ENCODE measurements at places on chromosomes 4 and X.
A peak's percentile ranks its signal among the peaks of the same experiment; 100 is the strongest.

DNA sequence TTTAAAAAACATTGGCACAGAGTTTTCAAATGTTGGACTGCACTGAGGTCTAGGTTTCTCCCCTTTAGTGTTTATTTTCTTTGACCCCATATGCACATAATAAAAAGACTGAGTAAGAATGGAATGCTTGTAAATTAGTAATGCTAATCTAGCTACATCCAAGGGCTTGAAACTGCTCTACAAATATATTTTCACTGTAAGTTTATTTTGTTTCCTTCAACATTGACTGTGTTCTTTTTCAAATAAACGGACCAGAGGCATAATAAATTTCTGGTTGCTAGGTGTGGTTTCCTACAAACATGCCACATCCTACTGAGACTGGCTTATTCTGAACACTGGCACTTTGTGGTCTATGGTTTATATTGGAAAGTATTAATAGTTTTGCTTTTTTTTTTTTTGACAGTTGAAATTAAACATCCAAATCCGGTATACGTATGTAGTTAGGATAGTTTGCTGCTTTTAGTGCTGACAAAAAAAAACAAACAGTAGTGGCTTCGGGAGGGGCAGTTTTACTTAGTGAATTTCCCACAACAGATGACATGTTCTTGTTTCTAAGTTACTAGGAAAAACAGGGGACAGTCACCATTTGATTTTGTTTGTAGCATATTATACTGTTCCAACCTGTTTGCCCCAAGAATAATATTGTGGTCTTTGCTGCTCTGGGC is 13.2 kb downstream of the CA5B start:
- no peak for DNase-seq

DNA sequence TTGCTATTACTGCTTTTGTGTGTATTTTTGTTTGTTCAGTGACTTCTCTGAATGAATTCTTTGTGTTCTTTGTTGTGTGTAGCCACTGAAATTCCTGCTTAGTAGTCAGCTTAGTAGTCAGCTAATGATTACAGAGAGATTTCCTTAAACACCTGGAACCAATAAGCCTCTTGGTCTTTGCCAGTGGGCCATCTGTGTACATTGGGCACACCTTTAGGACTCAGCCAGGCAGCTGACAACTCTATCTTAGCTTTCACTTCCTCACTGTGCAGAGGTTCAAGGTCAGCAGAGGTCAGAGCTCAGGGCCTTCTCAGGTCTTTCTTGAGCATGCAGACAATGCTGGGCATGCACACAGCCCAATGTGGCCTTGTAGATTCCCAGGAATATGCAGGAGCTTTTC is 59.3 kb downstream of the RWDD4 start:
- no peak for DNase-seq

DNA sequence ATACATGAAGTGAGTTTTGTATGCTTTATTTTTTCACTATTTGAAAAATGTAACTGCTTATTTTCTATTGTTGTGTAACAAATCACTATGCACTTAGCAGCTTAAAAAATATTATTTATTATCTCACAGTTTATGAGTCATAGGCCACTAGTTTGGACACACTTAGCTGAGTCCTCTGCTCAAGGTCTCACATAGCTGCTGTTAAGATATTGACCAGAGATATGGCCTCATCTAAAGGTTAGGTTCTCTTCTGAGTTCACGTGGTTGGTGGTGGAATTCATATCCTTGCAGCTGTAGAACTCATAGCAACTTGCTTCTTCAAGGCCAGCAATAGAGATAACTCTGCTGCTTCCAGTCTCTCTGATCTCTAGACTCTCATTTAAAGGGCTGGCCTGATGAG is 534.4 kb downstream of the SPRY1 start:
- DNase-seq = peak; percentile 3

DNA sequence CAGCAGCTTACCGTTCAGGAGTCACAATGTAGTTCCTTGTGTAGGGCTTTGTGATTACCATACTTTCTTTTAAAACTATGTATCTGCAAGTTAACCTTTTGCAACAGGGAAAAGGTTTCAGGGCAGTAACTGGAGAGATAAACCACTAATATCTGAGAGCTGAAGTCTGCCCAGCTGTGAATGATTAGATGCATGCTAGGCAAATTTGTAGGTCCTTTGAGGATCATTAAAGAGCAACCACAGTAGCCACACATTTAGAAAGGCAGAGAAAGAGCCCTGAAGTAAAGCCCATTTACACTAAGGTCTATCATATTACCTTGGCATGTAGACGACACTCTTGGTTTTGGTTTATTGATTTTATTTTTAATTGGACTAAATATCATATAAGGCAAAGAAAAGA is 60.0 kb downstream of the ATP8A1 start:
- no peak for DNase-seq

DNA sequence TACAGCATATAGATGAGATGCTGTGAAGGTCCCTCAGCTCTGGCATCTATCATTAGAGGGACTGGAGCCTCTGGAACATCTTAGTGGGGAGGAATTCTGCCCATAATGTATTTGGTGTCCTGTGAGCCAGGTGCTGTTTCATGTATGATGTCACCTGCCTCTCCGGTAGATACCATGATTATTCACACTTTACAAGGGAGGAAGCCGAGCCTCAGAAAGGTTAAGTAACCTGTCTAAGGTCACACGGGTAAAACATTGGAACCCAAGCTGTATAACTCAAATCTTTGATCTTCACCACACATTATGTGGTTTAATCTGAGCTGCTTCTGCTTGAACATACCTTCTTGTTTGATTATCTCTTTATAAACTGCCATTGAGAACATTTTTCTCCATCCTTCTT is 442.8 kb downstream of the BCOR start:
- DNase-seq = no peak

DNA sequence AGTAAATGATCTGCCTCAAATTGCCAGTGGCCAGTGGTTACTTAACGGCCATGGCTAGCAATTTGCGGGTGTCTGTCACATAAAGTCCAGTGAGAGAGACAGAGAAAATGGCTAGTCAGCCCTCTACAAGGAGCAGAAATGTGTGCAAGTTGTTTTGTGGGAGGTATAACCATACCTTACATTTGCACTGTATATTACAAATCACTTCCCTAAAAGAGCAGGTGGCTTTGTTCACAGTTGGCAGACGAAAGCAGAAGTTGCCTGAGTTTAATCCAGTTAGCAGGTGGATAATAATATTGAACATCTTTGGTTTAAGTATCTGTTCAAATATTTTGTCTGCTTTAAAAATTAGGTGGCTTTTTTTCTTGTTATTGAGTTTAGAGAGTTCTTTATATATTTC is 15.6 kb downstream of the SRPX start:
- no peak for DNase-seq

GRCh38 chrX:7378406-7378805 is 230.5 kb upstream of the PUDP start:
- DNase-seq = no peak

- peak; percentile 58 for DNase-seq
These were observed 1240.7 kb downstream of the C4orf33 start for GRCh38 chr4:130336585-130337217.

- DNase-seq = no peak
These were observed 663.2 kb upstream of the HTR2C start for GRCh38 chrX:113920661-113921060.

GRCh38 chrX:121120690-121121605 is 73.5 kb downstream of the GLUD2 start:
- DNase-seq = peak; percentile 1

DNA sequence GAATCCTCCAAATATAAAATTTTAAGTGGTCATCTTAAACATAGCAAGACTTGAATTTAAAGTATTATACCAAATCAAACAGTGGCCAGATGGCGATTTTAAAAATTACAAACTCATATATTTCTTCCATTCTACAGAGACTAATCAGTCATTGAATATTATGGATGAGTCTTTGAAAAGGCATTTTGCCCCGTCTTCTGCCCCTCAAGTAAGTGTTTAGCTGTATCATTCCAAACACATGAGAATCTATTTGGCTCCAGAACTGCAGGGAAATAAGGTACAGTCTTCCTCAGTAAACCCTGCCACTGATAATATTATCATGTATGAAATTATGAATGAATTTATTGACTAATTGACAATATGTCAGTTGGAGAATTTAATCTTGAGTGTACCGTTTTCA is 191.0 kb downstream of the SLC7A11 start:
- DNase-seq = no peak

DNA sequence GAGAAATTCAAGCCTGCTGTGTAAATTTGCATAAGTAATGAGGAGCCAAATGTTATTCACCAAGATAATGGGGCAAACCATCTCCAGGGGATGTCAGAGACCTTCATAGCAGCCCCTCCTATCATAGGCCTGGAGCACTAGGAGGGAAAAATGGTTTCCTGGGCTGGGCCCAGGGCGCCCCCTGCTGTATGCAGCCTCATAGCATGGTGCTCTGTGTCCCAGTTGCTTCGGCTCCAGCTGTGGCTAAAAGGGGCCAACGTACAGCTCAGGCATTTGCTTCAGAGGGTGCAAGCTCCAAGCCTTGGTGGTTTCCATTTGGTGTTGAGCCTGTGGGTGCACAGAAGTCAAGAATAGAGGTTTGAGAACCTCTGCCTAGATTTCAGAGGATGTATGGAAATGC is 859.3 kb downstream of the RPA4 start:
- DNase-seq = peak; percentile 10

DNA sequence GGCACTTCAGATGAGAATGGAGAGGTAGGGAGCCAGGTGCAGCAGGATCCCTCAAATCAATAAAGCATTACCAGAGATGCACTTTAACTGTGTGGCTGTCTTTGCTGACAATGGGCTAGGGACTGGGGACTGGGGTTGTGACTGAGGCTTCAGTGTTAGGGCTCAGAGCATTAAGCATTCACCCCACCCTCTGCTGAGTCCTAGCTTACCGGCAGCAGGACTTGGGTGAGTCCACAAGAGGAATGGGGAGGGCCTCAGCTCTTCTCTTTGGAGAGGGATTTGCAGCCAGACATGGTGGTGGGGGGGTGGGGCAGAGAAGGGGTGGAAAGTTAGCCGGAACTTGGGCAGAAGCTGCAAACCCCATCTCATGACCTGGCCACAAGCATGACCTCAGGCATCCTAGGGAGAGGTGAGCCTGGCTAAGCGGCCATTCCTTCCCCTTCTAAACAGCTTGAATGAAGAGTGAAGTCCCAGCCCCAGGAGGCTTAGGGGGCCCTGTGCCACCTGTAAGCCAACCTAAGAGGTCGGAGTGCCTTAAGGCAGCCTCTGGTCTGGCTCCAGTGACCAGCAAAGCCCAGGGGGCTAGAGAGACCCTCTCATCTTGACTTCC is 78.4 kb downstream of the STARD8 start:
- DNase-seq = no peak

DNA sequence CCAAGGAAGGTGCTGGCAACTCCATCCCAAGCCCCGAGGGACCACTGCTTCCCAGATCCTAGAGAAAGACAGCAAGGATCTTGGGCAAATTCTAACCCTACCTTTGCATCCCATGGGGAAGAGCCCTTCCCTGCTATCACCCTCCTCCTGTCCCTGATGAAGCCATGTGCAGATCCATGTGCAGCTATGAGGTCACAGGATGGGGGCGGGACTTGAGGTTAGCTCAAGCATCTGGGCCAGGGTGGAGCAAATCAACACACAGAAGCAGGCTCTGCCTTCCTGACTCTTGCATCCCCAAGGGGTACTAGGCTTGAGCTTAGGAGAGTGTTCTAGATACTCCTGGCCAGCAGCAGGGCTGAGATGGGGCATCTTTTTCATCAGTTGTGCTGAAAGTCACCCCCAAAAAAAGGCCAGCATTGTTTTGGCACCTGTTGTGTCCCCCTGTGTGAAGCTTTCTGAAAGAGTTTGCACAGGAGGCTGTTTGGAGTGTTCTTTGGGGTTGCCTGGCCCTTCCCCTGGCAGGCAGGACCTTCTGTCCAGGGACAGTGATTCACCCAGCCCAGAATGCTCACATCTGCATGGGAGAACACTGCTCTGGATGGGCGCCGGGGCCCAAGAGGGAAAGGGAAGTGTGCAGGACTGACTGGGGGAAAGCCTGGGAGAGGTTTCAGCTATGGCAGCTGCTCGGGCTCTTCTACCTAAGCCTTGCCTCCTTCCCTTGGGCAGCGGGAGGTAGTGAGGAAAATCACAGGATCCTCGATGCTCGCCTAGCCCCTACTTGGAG is 50.8 kb downstream of the PRPS1 start:
- DNase-seq = peak; percentile 79

DNA sequence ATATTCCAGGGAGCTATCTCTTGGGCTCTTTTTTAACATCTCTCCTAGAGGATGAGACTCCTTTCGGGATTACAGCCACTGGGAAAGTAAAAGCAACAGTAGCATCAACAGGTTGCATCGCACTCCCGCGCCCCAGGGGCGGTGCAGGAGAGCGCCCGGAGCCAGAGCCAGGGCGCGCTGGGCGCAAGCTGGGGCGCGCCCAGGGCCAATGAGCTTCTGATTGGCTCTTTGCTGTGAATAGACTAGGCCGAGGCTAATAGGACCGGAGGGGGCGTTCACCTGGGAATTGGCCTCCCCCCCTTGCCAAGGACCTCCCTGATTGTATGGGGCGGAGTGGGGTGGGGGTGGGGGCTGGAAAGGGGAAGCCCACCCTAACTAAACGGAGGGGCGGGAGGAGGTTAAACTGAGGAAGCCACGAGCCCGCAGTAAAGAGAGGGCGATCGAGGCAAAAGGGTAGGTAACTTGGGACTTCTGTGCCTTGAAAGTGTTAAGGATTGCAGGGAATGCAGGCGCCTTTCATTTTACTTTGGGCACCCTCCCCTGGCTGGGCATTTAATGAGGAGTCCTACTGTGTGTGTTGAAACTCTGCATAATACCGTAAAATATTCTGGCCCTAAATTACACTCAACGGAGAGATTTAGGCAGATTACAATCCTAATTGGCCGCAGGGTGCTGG is 1.1 kb upstream of the ATOH1 start:
- no peak for DNase-seq

DNA sequence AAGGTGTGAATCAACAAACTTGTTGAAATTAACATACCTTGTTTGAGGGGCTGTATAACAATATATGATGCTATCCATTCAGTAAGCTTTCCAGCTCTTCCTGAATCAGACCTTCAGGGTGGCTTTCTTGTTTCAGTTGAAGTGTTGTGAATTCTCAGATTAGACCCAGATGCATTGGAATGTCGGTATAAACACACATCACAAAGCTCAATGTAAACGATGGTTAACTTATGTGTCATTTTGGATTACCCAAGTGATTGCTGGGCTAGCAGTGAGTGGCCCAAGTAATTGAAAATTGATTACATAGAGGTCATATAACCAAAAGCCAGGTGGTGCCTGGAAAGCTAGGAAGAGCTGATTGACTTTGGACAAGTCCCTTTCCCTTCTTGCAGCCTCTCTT is 115.0 kb downstream of the SHROOM4 start:
- DNase-seq = no peak

DNA sequence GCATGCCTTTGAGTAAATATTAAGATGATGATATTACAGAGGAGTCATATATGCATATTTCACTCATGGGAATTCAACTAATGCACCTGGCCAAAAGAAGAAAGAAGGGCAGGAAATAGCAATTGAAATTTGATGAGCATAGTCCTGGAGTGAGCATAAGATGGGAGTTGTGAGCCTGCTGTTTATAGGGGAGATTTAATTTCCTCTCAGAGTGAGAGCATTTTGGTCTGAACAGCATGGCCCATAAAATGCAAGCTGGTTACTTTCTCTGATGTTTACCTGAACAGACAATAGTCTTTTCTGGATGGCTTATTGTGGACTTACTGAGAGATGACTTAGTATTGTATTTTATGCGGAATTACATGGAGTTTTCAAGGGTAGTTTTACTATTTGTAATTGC is 53.6 kb downstream of the FHIP1A start:
- no peak for DNase-seq
